NCI-H1048 (cell line): ENCODE measurements at places on chromosomes 12 and 14.

- DNase-seq: no peak
These were observed 32.2 kb upstream of the DCD start for GRCh38 chr12:54680374-54680773.

GRCh38 chr12:109822951-109823411 lies 10.2 kb downstream of the TRPV4 start:
- no peak for DNase-seq

DNA sequence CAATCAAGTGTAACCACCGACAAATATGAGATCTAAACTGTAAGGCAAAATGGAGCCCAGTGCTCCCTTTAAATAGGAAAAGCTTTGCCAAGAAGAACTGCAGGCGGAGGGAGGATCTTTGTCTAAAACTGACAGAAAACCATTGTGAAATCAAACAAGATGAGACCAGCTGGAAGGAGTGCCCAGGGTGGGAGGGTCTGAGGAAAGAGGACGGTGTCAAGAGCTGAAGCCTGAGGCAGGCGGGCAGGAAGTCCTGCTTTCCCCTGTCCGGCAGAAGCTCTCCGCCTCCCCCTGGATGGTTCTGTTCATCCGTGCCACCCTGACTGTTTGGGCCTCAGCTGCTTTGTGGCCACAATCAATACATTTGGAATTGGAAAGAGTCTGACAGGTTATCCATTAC lies 37.5 kb downstream of the CDC42BPB start:
- no peak for DNase-seq

- no peak for DNase-seq
These were observed 1184.6 kb downstream of the FLRT2 start for GRCh38 chr14:86714575-86714974.

- DNase-seq: no peak
These were observed 72.4 kb downstream of the RASSF3 start for GRCh38 chr12:64682572-64683277.

- no peak for DNase-seq
These were observed 4.7 kb downstream of the LRIG3 start for GRCh38 chr12:58915634-58916033.

- no peak for DNase-seq
These were observed 179.1 kb upstream of the OTX2 start for GRCh38 chr14:56989359-56989758.

- DNase-seq: no peak
These were observed 24.4 kb upstream of the TBX5 start for GRCh38 chr12:114430306-114430705.

DNA sequence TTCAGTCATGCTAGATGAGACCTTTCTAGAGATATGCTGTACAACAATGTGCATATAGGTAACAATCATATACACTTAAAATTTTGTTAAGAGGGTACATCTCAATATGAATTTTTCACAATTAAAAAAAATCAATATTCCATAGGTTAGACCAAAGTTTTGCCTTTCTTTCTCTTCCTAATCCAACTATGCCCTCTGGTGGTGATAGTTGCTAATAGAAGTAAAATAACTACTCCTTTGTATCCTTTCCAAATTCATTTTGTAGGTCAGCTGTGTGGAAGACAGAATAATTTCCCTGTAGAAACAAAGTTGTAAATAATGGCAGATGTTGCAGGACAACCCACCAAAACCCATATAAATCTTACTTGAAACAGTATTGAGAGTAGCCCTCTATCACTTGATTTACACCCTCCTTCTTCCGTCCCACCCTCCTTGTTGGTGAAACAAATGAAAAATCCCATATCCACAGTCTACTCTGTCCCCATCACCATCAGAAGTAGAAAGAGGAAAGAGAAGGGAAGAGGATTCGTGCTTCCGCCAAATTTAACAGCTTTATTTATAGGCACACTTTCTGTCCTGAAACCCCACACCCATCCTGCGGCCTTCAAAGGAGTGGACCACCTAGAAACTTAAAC lies 34.2 kb upstream of the KICS2 start:
- DNase-seq: peak; percentile 14

GRCh38 chr14:21526672-21527317 lies 649 bp upstream of the SALL2 start:
- no peak for DNase-seq

- peak; percentile 66 for DNase-seq
These were observed 9.8 kb downstream of the NTF3 start for GRCh38 chr12:5441497-5442236.

DNA sequence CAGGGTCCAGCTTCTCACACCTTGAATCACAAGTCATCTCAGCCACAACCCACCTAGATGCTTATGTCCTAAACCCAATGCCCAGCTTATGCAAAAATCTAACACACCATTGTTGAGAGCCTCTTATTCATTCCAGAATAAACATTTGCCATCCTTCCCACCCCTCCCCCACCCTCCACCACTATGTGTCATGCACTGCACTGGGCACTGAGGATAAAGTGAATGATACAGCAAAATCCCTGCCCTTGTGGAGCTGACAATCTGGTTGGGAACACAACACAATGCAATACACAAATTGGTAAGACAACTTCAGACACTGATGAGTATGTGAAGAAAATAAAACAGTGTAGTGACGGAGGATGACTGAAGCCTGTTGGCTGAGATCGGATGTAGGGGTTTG lies 1.4 kb upstream of the GLTP start:
- DNase-seq: no peak

DNA sequence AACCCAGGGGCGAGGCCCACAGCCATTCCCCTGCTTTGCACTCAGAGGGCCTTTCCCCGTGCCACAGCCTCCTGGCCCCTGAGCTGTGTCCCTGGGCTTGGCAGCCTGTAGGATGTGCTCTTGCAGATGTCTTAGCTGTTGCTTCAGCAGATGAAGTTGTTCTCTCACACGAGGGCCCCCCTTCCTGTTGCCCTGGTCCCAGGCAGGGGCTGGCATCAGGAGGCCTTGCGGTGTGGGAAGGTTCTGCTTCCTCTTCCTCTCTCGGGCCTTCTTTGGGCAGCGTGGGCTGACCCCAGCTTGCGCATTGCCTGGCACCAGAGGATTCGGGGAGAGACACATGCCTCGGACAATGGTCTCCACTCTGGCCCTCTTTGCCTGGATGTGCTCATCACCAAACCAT lies 12.7 kb downstream of the PROX2 start:
- DNase-seq: no peak

- DNase-seq: no peak
These were observed 44.4 kb downstream of the DGLUCY start for GRCh38 chr14:91158091-91158790.

GRCh38 chr12:130196827-130197226 lies 34.6 kb downstream of the FZD10 start:
- no peak for DNase-seq

GRCh38 chr12:44021471-44021971 lies 185.6 kb downstream of the TMEM117 start:
- no peak for DNase-seq

DNA sequence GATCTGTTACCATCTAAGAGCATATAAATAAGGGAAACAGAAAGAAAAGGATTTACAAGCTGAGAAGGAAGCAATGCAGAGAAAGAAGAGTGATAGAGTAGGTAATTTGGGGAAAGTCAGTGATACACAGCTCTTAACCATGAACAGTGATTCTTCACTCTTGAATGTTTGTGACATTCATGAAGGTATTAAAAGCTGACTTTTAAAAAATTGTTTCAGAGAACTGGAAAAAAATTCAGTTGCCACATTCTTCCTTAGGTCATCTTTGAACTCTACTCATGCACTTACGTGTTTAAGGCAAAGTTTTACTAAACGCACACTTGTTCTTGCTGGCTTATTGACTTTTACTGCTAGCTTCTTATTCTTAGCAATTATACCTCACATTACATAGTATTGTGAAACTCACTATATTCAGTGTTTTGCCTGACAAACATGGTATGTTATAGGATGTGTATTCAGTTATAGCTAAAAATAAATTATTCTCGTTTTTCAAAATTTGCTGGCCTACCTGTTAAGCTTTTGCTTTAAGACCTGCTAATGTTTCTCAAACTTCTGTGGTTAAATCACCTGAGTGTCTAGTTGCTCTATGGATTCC lies 10.9 kb downstream of the HIF1A start:
- DNase-seq: no peak

- peak; percentile 85 for DNase-seq
These were observed 321.4 kb upstream of the RGS6 start for GRCh38 chr14:71610797-71611196.

DNA sequence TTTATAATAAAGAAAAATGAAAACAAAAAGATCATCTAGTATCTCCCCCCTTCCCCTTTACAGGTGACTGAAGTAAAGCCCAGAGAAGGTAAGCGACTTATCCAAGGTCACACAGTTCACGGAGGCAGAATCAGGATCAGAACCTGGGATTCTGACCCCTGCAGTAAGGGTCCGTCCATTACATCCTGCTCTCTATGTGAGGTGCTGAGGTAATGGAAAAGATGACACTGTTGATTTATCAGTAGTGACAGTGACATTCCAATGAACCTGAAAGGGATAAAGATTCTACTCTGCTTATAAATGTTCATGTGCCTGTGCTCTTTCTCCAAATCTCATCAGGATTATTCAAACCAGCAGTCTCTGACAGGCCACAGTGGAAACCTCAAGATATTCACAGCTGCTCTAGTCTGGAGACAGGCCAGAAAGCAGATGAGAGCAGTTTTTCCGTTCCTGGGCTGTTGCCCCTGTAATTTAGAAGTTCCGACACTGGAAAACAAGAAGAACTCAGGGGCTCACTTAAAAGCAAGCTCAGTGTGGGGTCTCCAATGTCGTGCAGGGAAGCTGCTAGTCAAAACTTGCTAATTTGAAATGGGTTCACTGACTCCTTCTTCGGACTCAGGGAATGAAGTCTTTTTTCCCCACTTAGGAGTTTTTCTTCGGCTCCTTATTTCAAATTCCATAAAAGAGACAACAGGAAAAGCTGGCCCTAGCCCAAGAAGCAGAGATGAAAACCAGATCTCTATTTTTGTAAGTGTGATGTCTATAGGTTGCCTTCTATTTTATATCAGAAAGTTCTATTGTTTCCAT lies 131.8 kb upstream of the EEA1 start:
- no peak for DNase-seq

DNA sequence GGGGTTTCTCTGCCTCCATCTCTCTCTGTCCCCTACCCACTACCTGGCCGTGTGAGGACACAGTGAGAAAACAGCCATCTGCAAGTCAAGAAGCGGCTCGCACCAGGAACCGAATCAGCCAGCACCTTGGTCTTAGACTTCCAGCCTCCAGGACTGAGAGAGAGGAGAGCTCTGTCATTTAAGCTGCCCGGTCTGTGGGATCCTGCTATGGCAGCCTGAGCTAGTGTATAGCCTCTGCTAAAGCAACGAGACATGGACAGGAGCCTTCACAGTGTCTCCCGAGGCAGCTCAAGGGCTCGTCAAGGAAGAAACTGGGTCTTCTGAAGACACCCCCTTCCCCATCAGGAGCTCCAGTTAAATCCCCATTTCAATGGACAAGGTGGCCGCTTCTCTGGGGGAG lies 185.5 kb downstream of the PIWIL1 start:
- DNase-seq: no peak

- DNase-seq: no peak
These were observed 133.1 kb downstream of the TMEM30B start for GRCh38 chr14:61147831-61148549.

- no peak for DNase-seq
These were observed 363.4 kb upstream of the PDE3A start for GRCh38 chr12:20004952-20005351.

GRCh38 chr12:7073946-7074345 lies 13.4 kb downstream of the C1S start:
- DNase-seq: no peak

DNA sequence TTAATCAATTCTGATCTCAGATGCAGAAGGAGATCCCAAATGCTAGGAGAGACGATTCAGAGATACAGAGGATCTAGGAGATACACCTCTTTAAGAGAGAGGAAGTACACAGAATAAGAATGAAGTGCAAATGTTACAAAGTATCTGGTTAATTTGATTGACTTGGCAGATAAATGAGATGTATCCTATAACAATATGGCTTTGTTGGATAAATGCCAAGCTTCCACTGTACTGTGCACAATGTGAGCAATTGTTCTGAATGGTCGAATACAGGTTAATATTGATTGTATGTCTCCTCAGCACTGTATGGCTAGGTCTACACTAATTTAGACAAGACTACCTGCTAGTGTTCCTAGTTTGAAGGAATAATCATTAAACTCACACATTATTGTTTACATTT lies 119.6 kb upstream of the PTPRB start:
- no peak for DNase-seq

GRCh38 chr12:101172316-101172715 lies 37.7 kb downstream of the SLC5A8 start:
- DNase-seq: no peak

DNA sequence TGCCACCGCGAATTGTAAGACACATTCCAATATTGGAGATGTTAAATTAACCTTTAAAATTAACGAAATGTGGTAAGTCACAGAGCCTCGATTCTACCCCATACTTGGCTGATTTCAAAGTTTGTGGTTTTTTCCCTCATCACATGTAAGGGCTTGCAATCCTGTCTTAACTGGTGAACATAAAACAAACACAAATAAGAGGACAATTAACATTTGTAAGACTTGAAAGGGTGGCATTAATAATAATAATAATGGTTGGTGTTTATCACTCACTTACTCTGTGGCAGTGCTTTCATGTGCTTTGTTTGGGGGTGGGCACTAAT lies 26.6 kb downstream of the PPFIBP1 start:
- no peak for DNase-seq

DNA sequence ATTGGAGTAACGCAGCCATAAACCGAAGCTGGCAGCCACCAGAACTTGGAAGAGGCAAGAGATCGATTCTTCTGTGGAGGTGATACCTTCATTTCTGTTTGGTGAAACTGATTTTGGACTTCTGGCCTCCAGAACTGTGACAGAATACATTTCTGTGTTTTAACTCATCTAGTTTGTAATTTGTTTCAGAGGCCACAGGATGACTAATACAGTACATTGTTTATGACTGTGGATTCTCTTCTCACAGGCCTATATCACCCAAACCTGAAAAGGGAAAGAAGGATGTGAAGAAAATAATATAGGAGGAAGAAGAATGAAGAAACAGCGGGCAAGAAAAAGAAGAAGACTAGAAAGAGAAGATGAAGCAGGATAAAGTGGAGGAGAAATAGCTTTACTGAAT lies 263.8 kb upstream of the DIO2 start:
- DNase-seq: no peak

GRCh38 chr12:50215033-50215432 lies 47.9 kb upstream of the CERS5 start:
- no peak for DNase-seq

GRCh38 chr12:96846293-96846692 lies 60.8 kb upstream of the NEDD1 start:
- DNase-seq: no peak
